ENCODE measurements at places on chromosomes 6 and 20.

DNA sequence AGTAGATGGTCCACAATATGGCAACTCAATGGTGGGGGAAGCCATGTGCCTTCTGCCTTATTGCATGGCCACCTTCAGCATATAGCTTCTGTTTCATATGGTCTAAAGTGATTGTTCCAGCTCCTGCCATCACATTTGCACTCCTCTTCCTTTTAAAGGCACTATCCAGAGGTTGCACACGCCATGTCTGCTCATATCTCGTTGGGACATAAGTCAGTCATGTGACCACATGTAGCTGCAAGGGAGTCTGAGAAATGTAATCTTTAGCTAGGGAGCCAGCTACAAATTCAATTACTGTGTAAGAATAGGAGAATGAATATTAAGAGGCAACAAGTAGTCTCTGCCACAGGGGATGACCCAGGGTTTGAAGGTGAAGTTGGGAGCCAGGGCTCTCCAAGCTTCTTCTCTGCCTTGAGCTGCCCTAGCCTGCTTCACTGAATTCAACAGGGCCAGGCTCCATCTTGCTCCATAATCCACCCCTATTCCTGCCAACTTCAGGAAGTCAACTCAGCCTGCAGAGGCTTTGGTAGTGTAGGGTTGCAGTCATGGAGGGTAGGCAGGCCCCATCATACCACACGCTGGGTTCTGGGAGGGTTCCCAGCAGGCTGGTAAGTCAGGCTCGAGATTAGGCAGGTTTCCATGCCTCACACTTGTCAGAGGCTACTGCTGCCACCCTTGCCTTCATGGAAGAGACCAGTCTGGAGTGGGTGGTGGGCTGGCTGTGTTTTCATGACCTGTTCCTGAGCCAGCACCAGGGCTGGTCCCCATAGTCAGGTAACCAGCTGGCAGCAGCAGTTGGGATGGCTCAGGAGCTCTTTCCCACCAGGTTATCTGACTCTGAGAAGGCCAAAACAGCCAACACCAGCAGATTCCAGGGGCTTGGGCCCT is 56.7 kb upstream of the SAYSD1 start:
- no peak for DNase-seq

GRCh38 chr6:109527989-109528388 is 45.0 kb upstream of the ZBTB24 start:
- no peak for DNase-seq

GRCh38 chr20:6746901-6747609 is 20.4 kb upstream of the BMP2 start:
- DNase-seq = no peak

GRCh38 chr20:37280403-37280802 is 9.1 kb upstream of the MANBAL start:
- DNase-seq = no peak

GRCh38 chr6:161494566-161494965 is 220.7 kb upstream of the AGPAT4 start:
- DNase-seq = no peak

GRCh38 chr6:169755162-169755561 is 3.7 kb downstream of the ERMARD start:
- no peak for DNase-seq

GRCh38 chr6:48613231-48613949 is 502.4 kb upstream of the PTCHD4 start:
- no peak for DNase-seq

- no peak for DNase-seq
These were observed 81.8 kb upstream of the INSM1 start for GRCh38 chr20:20286061-20286460.

- no peak for DNase-seq
These were observed 571 bp downstream of the CSNK2B start for GRCh38 chr6:31666337-31666965.

GRCh38 chr6:169659820-169660610 is 41.8 kb downstream of the WDR27 start:
- no peak for DNase-seq

- DNase-seq = peak; percentile 81
These were observed 144.7 kb upstream of the ZNF217 start for GRCh38 chr20:53738039-53738944.

DNA sequence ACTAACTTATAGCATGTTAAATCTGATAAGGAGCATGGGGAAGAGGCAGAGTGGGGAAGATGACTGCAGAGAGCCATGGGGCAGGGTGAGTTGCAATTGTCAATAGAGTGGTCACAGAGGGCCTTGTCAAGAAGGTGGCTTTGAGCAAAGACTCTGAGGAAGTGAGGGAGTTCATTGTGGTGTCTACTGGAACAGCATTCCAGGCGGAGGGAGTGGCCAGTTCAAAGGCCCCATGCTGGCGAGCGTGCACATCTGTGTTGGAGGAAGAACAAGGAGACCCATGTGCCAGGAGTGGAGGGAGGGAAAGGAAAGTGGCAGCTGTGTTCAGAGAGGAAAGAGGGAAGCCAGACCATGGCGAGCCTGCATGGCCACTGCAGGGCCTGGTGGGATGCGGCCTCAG is 15.8 kb upstream of the GPR6 start:
- DNase-seq = no peak

DNA sequence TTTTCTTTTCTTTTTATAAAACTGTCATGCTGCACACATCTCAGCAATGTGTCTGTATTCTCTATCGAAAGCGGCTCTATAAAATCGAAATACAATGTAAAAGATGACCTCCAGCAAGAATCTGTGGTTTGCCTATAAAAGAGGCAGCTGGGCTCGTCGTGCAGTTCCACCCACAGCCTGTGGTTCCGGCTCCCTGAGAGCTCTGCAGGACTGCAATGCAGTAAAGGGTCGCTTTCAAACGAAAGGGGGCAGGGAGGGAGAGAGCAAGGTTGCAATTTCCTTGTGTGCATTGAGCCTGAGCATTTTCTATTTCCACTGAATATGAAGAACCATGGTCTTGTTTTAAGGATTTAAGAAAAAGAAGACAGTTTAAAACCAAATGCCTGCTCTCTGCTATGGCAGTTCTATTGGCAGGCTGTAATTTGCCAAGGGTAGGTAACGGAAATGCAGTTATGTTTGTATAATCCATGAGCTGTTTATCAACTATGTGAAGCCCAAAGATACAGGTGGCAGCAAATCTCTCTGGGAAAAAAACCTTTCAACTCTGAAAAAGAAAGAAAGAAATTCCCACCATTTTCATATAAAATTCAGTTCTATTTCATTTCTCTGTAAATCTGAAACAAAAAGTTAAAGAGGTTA is 236.5 kb downstream of the HACE1 start:
- no peak for DNase-seq

DNA sequence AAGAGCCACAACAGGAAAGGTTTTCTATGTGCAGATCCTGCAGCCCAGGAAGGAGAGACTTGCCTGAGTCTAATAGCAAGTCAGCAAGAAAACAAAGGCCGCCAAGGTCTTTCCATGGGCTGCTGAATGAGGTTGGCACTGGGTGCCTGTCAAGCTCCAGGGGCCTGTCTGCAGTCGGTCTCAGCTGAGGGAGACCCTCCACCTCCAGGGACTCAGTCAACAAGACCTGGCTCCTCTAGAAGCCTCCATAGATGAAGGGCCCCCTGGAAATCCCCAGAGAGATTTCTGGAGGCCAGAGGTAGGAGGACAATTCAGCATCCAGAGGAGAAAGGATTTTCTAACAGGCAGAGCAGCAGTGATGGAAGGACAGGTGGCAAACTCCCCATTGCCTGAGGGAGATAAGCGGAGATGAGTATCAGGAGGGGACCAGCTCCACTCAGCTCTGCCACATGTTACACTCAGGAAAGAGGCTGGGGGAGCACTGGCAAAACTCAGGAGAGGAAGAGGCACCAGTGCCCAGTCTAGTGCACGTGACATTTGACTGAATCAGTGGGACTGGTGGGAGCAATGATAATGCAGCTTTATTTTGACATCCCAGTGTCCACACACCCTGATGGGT is 33.5 kb upstream of the FKBP1A start:
- no peak for DNase-seq

DNA sequence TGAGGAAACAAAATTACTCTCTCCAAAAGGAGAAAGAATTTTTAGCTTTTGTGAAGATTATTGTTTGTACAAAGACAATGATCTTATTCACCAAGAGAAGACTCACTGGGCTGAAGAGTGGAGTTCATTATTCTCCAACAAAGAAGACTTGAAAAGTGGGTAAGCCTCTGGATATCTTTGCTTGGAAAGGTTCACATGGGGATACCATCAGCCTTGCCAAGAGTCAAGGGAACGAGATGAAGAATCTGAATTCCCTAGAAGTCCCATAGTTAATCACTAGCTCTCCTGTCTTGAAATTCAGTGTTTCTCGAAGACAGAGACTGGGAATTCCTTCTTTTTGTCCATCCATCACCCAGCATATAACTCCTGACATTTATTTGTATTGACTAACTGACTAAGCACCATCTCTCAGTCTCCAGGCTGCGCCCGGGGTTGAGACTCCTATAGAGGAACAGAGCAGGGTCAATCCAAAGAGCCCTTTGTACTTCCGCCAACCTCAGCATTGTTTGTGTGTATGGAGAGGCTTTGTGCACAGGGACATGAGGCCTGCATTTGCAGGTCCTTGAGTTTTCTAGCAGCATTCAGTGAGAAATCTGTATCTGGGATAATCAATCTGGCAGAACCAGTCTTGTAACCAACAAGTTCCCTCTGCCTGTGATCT is 461.9 kb downstream of the KIF16B start:
- DNase-seq = no peak

- DNase-seq = no peak
These were observed 267.6 kb upstream of the ID4 start for GRCh38 chr6:19569563-19569962.

- peak; percentile 82 for DNase-seq
These were observed 71.4 kb downstream of the SOBP start for GRCh38 chr6:107561306-107561705.

- no peak for DNase-seq
These were observed 12.8 kb downstream of the CLDN20 start for GRCh38 chr6:155276638-155277037.

DNA sequence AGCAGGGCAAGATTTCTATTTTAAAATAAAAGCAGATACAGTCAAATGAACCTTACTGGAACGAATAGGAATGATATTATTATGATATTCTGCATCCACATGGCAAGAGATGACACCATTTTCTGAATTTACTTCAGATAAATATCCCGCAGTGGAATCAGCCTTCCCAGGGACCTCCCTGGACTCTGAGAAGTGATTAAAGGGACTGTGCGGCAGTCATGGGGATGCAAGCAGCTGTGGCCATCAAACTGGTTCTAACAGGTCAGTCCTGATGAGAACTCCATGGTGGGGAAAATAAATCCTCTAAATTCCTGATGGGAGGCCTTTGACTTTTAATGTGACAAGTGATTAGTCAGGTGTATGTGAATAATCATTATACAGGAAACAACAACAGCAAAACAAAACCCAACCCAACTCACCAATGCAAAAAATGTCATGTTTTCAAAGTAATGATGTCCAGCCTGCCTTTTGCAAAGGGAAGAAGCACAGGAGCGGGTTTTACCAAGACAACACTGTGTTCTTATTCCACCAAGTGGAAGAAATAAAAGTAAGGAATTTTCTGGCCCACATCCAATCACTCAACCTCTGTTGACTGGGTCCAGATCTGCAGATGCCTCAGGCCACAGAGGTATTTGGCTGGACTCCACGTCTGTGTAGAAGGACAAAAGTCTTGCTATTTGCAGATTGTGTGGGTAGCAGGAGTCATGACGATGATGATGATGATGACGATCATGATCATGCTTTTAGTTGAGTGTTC is 61.9 kb upstream of the CITED2 start:
- no peak for DNase-seq

- no peak for DNase-seq
These were observed 322.2 kb downstream of the ESR1 start for GRCh38 chr6:152129691-152130151.

DNA sequence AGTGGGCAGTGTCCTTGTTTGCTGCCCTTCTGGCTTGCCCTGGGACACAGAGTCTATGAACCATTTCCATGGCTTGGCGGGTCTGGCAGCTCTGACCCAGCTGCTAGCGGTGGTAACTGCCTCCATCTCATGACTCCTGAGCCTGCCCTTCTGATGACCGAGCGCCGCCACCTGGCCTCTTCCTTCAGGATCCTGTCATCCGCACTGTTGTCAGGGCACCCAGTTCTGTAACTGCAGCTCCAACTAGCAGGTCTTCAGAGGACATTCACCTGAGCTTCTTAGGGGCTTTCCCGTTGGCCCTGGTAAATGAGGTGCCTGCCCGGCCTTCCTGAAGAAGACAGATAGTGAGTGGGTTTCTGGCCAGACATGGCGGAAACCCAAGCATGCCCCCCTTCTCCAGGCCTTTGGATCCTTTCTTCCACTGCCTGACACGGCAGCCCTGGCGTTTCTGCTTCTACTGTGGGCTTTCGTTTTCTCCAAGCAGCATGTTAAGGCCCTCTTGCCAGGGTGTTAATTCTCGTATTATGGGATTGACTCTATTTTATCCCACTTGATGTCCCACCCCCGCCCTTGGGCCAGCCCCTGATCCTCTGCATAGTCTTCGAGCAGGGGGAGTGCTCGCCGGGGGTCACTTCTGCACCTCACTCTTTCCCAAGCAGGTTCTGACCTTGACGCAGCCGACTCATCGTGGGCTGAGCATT is 24.7 kb downstream of the PACSIN1 start:
- no peak for DNase-seq

DNA sequence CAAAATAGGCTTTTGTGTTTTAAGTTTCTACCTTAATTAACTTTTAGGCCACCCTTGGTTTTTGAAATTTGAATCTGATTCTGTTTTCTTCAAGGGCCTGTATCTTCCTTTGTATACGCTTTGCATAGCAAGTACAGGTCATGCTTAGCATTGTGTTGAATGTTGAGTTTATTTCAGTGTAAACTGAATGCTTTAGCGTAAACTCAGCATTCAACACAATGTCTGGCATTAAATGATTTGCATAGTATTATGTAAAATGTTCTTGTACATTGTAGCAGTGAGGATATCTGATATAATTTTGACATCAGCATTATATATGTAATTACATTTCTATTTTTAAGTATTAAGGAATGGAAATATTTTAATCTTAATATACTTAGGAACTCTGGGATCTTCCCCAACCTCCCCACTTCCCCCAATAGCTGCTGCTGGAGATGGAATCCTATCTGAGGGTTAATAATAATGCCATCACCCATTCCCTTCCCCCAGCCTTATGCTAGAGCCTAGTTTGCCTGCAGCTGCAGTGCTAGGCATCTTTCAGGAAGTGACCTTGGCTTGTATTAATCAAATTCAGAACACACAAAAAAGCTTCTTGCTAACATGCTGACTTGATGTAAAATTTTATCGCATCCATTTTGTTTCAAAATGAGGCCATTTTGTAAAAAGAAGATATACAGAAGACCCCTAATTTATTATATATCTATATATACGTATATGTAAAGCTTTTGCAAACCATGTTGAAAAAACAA is 73.1 kb downstream of the NCOA3 start:
- DNase-seq = no peak
